ENCODE measurements at places on chromosomes 5 and 9. TPM values are rescaled to one million over a fixed set of nuclear protein-coding genes. Genes with fewer than 3 reads are reported as not detected.

PCDHB11 gene
- total RNA-seq, result under 0.01 TPM

HACD4 gene
- 2.8 TPM for total RNA-seq

- DNase-seq, result no peak
Observed at GRCh38 chr5:28788954-28789353, 1750.6 kb upstream of the CDH9 start.

DNA sequence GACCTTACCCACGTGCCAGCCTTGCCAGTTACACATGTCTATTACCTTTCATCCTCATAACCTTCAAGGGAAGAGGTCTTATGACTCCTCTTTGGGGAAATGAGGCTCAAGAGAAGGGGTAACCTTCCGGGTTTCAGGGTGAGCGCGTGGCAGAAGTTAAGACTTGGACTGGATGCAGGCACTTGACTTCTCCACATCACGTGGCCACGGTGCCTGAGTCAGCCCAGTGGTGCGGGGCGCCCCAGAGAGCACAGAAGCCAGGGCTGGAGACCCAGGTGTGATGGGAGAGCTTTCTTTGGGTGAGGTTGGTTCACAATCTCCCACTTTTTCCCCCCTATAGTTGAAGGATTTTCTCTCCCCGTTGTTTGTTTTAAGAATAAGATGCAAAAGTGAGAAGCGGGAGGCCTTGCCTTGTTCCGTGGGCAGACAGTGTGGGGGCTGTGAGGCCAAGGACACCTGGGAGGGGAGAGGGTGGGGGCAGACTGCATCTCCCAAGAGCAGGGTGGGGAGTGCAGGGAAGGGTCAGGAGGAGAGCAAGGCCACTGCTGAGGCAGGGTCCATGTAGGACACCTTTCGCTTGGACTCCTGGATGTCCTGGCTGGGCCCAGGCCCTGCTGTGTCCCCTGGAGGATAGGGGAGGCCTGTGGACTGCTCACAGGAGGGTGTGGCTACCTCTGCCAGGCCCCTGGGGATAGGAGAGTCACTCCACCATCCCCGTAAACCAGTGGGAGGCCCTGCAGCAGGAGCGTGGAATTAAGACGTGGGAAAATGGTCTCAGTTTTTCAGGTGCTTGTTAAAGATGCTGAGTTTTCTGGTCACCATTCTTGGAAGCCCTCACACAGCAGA, 90.0 kb upstream of the CTSL start:
- DNase-seq, result no peak

All from IMR-90 (cell line).